ENCODE measurements at places on chromosomes 4 and X.

DNA sequence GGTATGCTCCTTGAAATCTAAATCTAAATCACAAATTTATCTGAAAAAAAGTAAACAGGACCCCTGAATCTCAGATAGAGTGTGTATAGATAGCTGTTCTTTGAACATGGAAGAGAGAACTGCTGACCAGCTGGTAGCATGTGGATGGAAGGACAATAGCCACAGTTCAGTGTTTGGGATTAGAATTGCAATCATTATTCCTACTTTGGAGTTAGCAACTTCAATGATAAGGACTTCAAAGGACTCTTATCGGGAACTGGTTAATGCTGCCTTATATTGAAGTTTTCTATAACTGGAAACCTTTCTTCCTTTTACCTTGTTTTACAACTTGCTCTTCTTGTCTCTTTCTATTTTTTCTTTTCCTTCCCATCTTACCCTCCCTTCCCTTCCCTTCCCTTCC is 5.0 kb downstream of the AFM start:
- no peak for DNase-seq

- no peak for DNase-seq
Measured at GRCh38 chr4:53816561-53816960, 225.3 kb upstream of the LNX1 start.

DNA sequence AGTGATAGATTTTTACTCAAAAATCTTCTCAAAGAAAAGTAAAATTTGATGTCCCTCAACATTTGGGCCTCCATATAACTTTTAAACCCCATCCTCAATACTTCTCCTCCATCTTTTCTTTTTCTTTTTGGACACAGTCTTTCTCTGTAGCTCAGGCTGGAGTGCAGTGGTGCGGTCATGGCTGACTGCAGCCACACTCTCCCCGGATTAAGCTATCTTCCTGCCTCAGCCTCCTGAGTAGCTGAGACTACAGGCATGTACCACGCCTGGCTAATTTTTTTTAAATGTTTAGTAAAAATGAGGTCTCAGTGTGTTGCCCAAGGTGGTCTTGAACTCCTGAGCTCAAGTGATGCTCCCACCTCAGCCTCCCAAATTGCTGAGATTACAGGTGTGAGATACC is 33.1 kb downstream of the KDM6A start:
- no peak for DNase-seq

DNA sequence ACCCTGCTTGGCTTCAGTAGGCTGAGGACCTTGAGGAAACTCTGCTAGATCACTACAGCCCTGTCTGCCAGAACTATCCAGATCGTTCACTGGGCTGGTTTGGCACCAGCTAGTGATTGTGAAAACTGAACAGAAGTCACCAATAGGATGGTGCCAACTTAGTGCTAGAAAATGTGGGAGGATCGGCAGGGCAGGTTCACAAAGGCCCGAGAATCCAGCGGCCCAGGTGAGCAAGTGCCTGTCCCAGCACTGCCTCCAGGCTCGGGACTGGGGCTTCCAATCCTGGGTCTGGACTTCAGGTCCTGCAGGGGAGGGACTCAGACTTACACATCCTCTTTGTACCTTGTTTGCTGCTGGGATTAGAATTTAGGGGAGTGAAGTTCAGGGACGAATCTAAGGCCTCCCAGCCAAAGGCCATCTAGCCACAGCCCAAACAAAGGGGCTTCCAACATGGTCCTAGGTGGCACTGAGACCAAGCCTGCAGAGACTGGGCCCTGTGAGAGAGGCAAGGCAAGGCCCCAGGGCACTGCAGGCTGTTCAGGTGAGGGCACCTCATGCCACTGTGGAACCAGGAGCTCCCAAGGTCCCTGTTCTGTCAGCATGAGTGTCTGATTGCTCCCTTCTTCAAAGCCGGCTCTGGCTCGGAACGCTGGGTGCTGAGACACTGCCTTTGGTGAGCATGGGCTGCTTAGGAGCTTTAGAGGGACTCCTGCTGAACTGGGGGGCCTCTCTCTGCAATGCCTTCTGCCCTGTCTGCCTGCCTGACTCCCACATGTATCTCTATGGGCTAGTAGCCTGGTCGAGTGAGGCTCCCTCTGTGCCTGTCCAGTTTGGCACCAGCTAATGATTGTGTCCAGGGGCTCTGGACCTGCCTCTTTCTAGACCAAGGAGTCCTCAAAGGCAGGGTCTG is 20.7 kb upstream of the ZNF185 start:
- no peak for DNase-seq

GRCh38 chr4:140236654-140237169 is 82.7 kb upstream of the MAML3 start:
- DNase-seq = no peak

GRCh38 chrX:68684919-68685304 is 37.4 kb downstream of the STARD8 start:
- DNase-seq = no peak

- DNase-seq = no peak
Measured at GRCh38 chrX:53729751-53730150, 43.2 kb upstream of the HUWE1 start.

GRCh38 chr4:144645631-144646522 is at the start of gene HHIP:
Gene HHIP (plus strand): TSS chr4:144646156. CDS start chr4:144646676, 520 bp downstream.
- peak; percentile 71 for DNase-seq

GRCh38 chrX:3268829-3269228 is 77.6 kb downstream of the MXRA5 start:
- DNase-seq = no peak

DNA sequence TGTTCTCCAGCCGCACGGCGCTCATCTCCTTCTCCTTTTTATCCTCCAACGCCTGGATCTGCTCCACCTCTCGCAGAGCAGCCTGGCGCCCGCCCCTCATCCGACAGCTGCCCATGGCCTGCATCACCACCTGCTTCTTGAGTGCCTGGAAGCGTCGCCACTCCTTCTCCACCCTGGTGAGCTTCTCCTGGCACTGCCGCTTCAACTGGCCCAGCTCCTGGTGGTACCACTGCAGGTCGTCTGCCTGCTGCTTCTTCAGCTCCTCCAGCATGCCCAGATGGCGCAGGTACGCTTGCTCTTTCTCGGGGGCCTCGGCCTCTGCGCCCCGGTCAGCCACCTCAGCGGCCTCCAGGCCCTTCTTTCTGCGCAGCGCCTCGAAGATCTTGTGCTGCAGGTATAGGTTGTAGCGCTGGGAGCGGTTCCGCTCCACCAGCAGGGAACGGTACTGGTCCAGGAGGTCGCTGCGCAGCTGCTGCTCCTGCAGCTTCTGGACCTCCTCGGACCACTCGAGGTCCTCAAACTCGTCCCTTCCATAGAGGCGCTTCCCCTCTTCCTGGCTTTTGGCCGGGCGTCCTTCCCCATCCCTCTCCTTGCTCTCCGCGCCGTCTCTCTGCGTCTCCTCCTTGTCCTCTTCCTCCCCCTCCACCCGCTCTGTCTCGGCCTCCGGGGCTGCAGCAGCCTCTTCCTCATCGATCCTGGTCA is 1.2 kb upstream of the TADA2B start:
- no peak for DNase-seq

DNA sequence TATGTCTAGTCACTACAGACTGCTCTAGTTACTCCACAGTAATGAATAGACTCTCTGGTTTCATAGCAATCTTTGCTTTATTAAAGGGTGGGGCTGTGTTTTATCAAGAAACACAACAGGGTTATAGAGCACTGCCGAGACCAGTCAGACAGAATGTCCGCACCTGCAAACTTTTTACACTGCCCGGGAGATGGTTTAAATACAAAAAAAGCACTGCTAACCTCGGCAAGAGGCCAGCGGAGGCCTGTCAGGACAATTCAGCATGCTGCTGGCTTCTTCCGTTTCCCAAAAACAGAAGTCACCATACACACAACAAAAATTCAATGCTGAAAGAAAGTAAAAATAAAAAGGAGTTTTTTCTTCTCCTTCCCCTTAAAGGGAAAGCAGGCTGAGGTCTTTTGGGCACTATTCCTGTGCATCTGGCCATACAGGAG is 67.4 kb downstream of the IRF2 start:
- DNase-seq = no peak

- no peak for DNase-seq
Measured at GRCh38 chr4:69064391-69064790, 31.9 kb upstream of the UGT2B7 start.

- peak; percentile 39 for DNase-seq
Measured at GRCh38 chr4:81747242-81747930, 275.7 kb upstream of the RASGEF1B start.

DNA sequence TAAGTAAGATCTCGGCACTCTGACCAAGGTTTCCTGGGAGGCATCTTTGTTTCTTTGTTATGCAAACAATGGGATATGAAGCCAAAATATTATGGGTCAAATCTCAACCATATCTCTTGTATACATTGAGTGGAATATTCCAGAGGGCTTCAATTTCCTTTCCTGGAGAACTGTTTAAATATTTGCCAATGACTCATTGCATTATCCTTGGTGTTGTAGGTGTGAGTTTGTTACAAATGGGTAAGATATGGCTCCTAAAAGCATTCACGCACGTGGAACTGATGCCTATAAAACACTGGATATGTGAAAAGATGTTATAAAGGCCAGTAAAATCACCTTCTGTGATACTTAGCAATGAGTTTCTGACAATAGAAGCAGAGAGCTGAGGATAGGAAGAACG is 150.5 kb upstream of the WDR1 start:
- no peak for DNase-seq

DNA sequence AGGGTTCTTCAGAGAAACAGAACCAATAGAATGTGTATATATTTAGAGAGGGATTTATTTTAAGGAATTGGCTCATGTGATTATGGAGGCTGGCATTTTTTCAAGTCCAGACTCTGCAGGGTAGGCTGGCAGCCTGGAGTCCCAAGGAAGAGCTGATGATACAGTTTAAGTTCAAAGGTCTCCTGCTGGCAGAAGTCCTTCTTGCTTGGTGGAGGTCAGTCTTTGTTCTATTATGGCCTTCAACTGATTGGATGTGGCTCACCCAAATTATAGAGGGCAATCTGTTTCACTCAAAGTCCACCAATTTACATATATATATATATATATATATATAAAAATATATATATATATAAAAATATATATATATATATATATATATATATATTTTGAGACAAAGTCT is 52.1 kb upstream of the HSD17B10 start:
- DNase-seq = no peak

GRCh38 chr4:164012396-164013027 is 518.0 kb downstream of the TMA16 start:
- no peak for DNase-seq

DNA sequence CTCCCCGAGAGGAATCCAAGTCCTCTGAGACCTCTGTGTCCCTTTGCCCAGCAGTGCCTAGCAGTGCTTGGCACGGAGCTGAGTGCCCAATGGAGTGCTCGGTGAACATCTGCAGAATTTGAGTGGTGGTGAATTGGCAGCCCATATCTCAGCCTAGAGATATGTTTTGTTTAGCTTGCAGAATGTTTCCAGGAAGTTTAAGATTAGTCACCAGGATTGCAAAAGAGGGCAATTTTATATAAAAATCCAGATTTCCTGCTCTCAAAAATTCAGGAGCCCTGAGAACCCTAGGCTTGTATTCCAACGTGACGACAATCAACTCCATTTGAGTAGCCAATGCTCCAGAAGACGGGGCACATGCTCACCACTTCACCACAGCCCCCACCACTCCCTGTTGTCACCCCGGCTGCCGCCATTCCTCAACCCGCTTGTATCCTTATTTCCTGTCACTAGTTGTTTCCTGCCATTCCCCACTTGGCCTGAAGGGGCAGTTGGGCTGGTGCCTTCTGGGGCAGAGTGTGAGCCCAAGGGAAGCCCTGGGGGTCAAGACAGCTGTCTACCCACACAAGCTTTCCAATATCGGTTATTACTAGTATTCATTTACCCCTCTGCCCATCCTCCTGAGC is 116.9 kb downstream of the EFNB1 start:
- no peak for DNase-seq

DNA sequence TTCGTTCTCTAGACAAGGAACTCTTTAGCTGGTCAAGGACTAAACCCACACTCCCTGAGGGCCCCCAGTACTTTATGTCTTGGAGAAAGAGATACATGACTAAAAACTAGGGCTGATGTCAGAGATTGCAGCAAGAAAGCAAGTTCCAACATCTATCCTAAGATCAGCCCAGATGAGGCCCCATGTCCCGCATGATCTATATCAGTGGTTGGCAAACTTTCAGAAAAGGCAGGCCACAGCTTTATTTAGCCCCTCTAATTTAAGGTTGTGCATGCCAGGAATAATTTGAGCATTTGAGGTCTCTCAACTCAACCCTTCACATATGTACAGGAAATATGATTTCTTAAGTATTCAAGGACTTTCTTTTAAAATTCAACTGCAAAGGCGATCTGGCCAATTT is 44.1 kb upstream of the FRMD7 start:
- DNase-seq = no peak

GRCh38 chrX:40805404-40805803 is 70.1 kb upstream of the MED14 start:
- no peak for DNase-seq

GRCh38 chrX:125132274-125132673 is 187.4 kb upstream of the TEX13C start:
- DNase-seq = no peak

- DNase-seq = no peak
Measured at GRCh38 chrX:40504801-40505605, 75.8 kb upstream of the ATP6AP2 start.

GRCh38 chrX:39601231-39602177 is 496.3 kb downstream of the BCOR start:
- no peak for DNase-seq

GRCh38 chrX:27815209-27815608 is 7.4 kb downstream of the MAGEB10 start:
- DNase-seq = no peak

GRCh38 chr4:110154582-110154981 is 43.8 kb downstream of the ELOVL6 start:
- DNase-seq = no peak

DNA sequence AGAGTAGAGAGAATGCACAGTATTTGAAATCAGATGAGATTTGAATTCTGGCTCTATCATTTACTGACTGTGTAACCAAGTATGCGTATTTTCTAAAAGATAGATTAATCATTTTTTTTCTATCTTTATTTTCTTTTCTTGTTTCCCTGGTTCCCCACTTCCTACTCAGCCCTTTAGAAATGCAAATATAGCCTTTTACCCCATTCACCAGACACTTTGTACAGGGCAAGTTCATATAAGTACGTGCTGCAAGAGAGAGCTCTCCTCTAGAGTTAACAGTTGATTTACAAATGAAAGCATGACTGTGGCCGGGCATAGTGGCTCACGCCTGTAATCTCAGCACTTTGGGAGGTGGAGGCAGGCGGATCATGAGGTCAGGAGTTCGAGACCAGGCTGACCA is 17.8 kb upstream of the TDO2 start:
- DNase-seq = no peak

GRCh38 chr4:102139132-102139573 is 206.1 kb downstream of the SLC39A8 start:
- peak; percentile 96 for DNase-seq

GRCh38 chrX:40170830-40171512 is 73.2 kb upstream of the BCOR start:
- no peak for DNase-seq

GRCh38 chr4:109764789-109765402 is 35.0 kb upstream of the PLA2G12A start:
- DNase-seq = no peak

- no peak for DNase-seq
Measured at GRCh38 chrX:39936886-39937770, 160.6 kb downstream of the BCOR start.
